ENCODE measurements at places on chromosomes 1 and 21.

GRCh38 chr1:231684356-231685244 lies 58.0 kb downstream of the DISC1 start:
- no peak for DNase-seq

- no peak for DNase-seq
These were observed 273.7 kb downstream of the SRGAP2C start for GRCh38 chr1:121458291-121459048.

DNA sequence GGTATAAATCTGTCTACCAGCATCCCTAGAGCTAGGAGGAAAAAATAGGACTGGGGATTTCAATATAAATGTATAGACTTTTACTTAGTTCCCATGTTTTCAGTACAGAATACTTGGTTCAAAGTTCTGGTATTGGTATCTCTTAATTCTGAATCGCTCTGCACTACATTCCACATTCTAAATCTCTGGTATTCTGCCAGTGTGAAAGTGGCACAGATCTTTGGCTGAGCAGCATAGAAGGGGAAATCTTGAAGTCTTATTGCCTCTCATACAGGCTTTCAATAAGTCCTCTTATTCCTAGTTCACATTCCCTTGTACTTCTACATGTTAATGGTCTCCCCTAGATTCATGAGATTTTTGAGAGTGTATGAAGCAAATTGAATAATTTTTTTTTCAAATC lies 74.0 kb upstream of the HSPA13 start:
- no peak for DNase-seq

DNA sequence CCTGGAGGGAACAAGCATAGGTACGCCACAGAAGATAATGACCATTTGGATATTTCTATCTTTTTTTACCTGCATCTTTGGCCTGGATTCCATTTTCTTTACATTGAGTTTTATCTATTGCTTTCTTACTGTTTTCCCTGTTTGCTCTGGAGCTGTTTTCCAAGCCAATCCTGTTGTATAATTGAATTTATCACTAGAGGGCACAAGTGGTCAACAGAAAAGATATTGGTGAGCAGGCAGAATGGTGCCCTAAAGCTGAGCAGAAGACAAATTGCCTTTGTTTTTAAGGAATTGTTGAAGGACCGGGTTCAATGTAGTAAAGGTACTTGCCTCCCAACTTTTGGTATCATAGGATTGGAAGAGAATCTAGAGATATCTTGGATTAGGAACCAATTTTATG lies 152.8 kb downstream of the PPP1R12B start:
- DNase-seq = no peak

GRCh38 chr1:229171934-229172333 lies 99.0 kb upstream of the RAB4A start:
- no peak for DNase-seq

- no peak for DNase-seq
These were observed 32.8 kb downstream of the OBSCN start for GRCh38 chr1:228240411-228241240.

GRCh38 chr1:111894497-111894896 lies 95.0 kb downstream of the KCND3 start:
- DNase-seq = no peak

DNA sequence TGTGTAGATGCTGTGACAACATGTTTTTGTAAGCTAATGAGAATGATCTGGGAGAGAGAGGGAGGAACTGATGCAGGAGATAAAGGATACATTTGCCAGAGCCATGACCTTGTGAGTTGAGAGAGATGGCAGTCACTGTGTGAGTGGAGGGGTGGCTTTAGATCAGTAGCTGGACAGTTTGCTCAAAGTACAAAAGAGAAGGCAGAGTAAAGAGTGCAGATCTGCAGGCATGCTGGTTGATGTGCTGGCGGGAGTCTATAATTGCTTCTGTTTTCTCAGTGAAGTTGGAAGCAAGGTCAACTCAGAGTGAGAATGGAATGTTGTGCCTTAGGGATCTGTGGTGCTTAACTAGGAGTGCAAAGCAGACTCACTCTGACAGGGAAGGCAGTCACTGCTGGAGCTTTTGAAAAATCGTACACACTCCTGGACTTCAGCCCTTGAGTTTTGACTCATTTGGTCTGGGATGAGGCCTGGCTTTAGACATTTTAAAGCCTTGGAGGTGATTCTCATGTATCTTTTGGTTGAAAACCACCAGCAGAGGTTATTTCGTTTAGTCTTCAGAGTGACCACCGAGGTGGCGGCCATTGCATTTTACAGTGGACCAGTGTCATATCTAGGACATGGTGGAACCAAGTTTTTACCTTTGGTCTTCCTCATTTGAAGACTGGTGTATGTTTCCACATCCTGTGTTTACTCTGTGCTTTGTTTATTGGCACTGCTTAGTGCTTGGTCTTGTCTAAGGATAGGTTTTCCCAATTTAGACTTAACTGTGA lies 49.6 kb downstream of the MTR start:
- DNase-seq = no peak

DNA sequence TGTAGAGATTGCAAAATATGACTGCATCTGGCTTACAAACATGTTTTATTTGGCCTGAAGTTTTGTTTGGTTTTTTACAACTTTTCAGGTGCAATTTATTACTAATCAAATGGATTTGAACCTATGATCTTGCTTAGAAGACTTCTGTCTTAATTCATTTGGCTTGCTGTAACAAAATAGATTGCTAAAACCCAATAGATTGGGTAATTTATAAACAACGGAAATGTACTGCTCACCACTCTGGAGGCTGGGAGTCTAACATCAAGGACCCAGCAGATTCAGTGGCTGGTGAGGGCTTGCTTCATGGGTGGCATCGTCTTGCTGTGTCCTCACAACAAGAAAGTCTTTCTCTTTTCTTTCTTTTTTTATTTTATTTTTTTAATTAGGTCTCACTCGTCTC lies 72.9 kb downstream of the LBR start:
- DNase-seq = no peak

DNA sequence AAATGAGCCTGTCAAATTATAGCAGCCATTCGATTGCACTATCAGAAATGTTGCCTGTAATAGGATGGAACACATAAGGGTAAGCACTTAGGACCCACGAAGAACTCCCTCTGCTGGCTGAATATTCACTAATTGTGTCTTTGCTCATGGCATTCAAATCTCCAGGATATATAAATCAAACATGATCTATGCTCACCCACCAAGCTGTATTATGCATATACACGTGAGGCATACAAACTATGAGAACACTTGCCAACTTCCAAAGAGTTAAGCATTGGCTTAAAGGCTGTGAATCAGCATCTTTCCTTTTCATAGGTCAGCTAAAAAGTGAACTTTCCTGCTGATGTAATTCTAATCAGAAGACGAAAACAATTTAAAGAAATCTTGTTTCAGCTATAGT lies 34.5 kb downstream of the TMPRSS15 start:
- DNase-seq = no peak
